Stimulated activated CD4-positive, alpha-beta T cell treated with anti-CD3 and anti-CD28 coated beads, Interleukin-1b, Interleukin-23, amount 100 ng/mL, for 1 hour (primary cell): ENCODE measurements at places on chromosomes 12 and 14.

- no peak for DNase-seq
These were observed 15.7 kb downstream of the RTL1 start for GRCh38 chr14:100887728-100888335.

DNA sequence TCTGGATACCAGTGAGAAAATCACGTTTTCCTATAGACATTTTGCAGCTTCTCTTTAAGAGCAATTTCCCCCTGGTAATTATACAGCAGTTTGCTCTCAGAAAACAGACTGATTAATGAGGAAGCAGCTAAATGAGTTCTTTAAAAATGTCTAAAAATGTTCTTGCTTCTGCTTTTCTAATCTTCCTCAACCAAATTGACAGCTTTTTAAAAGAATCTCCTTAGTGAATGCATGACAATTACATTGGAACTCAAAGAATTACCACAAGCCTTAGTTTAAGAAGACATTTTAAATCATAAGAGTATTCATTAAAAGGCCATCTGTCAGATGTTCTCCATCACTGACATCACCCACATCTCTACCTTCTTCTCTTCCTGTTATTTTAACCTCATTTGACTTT is 135.8 kb upstream of the PLXNC1 start:
- no peak for DNase-seq

DNA sequence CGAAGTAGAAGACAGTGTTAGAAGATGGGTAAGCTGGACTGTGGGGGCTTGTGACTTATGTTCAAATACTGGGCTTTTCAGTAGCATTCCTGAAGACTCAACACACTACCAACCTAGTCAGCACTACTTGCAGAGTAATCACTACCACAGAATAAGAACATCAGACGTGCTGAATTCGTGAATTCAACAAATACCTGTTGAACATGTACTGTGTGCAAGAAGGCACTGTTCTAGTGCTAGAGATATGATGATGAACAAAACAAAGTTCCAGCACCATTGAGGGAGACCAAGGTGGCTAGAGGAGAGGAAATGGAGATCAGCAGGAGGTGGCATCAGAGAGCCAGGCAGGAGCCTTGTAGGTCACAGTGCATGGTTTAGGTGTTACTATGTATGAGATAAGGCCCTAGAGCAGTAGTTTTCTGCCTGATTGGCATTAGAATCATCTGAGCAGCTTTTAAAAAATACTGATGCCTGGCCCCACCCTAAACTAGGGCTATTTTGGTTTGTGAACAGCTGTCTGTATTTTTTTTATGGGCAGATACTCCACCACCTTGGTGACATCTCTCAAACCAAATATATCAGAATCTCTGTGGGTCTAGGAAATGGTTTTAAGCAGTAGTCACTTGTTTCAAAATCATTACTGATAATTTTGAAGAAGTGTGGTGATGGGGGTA is 26.8 kb downstream of the FERMT2 start:
- no peak for DNase-seq

DNA sequence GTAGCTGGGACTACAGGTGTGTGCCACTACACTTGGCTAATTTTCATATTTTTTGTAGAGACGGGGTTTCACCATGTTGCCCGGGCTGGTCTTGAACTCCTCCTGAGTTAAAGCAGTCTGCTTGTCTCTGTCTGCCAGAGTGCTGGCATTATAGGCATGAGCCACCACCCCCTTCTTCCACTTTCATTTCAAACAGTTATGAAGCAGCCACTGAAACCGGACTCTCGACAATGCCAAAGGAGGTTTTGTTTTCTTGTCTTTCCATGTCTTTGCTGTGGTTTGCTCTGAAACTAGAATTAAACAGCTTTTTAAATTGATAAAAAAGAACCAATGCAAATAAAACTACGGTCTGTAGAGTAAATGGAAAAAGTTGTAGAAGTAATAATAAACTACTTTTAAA is 30.4 kb downstream of the RAP1B start:
- no peak for DNase-seq

GRCh38 chr12:75341873-75342272 is 7.4 kb downstream of the GLIPR1L1 start:
- DNase-seq, result no peak
